ENCODE measurements at places on chromosomes 7 and 10. TPM values are rescaled to one million over a fixed set of nuclear protein-coding genes. Genes with fewer than 3 reads are reported as not detected.

Gene VAX1
- not detected for total RNA-seq

Gene C10orf67
- total RNA-seq = 0.14 TPM

Gene C1GALT1
- total RNA-seq = 20.8 TPM

Gene SLC39A12
- not detected for total RNA-seq

Gene ARHGEF35
- total RNA-seq = 1.3 TPM

Gene SH2D4B
- total RNA-seq = not detected

Gene FXYD4
- not detected for total RNA-seq

Gene SERPINE1
- 240 TPM for total RNA-seq

Gene CCL24
- 0.28 TPM for total RNA-seq

Gene CARD11
- total RNA-seq = 0.43 TPM

Gene PRKCQ
- under 0.01 TPM for total RNA-seq

Gene SH2B2
- total RNA-seq = 1.2 TPM

Gene EPO
- total RNA-seq = not detected

Gene WNT8B
- total RNA-seq = not detected

Gene EN2
- under 0.01 TPM for total RNA-seq

Gene PFKFB3
- total RNA-seq = 42.4 TPM

Gene EGFR
- total RNA-seq = 24.2 TPM

Gene ACTR3C
- 1.6 TPM for total RNA-seq

Gene ELAPOR2
- 3.1 TPM for total RNA-seq

Gene SPDYE8
- not detected for total RNA-seq

Gene CPVL
- 0.71 TPM for total RNA-seq

Gene SUN3
- total RNA-seq = not detected

Gene OR9A2
- not detected for total RNA-seq

Gene MEST
- 240 TPM for total RNA-seq

Gene CNTNAP2
- 0.09 TPM for total RNA-seq

Gene HECW1
- 3.1 TPM for total RNA-seq

Gene FGL2
- 58.2 TPM for total RNA-seq

Gene KIF11
- 3.4 TPM for total RNA-seq

Data from smooth muscle cell of bladder (primary cell).